NCI-H1436 treated with DMSO at 0.1 percent for 48 hours (cell line): ENCODE measurements at places on chromosomes 6 and 20.
A peak's percentile ranks its signal among the peaks of the same experiment; 100 is the strongest.

GRCh38 chr20:61389077-61389476 is 137.0 kb downstream of the CDH4 start:
- DNase-seq = no peak

GRCh38 chr20:38997622-38998021 is 35.5 kb downstream of the DHX35 start:
- no peak for DNase-seq

GRCh38 chr6:14717307-14717706 is 528.6 kb upstream of the JARID2 start:
- no peak for DNase-seq

DNA sequence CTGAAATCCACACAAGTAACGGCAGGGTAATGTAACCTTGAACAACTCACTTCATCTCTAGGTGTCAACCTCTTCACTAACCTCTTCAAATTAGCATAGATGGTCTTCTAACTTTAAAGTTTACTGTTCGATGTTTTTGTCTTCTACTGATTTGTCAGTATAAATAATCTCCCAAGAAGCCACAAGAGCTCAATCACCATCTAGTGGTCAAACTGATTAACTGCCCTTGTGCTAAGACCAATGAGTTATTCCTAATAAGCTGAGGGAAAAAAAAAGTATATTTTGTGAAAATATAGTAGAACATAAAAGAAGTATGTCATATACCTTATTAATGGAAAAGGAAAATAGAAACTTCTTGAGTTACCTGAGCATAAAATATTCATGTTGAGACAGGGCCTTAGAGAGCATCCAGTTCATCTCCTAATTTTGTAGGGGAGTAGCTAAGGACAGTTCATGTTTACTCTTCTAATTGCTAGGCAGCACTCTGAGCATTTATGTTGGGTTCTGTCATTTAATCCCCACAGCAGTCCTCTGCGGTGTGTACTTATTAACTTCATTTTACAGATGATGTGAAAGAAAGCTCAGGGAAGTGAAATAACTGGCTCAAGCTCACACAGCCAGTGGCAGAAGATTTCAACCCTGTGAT is 317.1 kb downstream of the ESR1 start:
- no peak for DNase-seq

DNA sequence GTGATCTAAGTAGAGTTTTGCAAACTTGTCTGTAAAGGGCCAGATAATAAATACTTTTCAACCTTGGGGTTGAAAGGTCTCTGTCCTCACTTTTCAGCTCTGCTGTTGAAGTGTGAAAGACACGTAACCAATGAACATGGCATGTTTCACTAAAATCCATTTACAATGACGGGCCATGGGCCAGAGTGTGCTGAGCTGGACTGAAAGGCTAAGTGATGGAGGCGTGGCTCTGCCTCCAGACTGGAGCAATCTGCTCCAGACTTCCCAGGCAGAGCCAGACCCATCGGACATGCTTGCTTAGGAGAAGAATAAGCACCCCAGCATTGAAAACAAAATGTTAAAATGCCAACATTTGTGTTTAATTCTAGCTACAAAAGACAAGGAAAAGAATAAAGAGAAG is 41.4 kb downstream of the SCAND1 start:
- DNase-seq = no peak

DNA sequence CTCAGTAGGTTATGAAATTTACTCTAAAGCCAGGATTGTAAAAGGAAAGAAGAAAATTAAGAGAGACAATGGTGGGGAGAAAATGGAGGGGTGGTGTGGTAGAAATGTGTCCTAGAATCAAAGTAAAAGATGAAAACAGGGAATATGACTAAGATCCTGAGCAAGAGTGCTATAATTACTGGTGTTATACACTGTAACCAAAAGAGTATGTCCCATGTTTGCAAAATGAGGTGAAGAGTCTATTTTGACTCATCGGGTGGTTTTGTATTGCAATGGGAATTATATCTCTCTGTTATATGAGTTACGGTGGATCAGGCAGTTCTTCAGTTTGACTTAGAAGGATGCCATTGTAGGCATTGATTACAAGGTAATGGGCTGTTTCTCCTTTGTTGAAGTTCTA is 8.5 kb downstream of the L3MBTL3 start:
- DNase-seq = no peak

DNA sequence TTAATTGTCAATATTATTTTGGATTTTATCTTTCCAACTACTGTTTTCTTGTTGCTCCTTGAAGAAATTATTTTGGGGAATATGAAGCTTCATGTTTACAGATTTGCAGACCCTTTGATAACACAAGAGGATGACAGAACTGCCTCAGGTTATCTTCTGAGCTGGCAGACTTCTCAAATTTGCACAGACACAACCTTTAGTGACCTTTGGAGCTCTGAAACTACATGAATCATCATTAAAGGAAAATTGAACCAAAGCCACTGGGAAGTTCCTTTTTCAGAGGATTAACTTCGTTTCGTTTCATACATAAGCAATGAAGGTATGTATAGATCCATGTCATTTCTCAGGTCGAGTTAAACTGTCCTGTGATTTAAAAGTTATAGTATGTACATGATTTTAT is 85.9 kb downstream of the FBXO5 start:
- no peak for DNase-seq

- DNase-seq = no peak
These were observed 121.3 kb downstream of the TOX2 start for GRCh38 chr20:44035924-44036323.

- no peak for DNase-seq
These were observed 13.7 kb upstream of the TBC1D22B start for GRCh38 chr6:37243816-37244370.

DNA sequence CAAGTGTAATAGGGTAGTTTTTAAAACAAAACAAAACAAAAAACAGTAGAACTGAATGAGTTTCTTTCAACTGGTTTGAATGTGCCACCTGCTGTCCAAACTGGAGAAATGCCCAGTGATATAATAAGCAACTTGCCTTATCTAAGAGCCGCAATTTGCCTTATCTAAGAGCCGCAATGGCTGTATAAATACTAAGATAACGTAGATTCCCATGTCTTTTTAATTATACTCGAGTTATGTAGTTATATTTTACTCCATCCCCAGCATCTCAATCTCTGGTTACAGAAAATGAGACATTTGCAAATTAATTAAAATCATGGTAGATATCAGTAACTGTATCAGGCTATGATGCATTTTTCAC is 67.2 kb downstream of the RPP40 start:
- DNase-seq = no peak

- DNase-seq = peak; percentile 5
These were observed 80.8 kb downstream of the RCAN2 start for GRCh38 chr6:46410334-46410953.

DNA sequence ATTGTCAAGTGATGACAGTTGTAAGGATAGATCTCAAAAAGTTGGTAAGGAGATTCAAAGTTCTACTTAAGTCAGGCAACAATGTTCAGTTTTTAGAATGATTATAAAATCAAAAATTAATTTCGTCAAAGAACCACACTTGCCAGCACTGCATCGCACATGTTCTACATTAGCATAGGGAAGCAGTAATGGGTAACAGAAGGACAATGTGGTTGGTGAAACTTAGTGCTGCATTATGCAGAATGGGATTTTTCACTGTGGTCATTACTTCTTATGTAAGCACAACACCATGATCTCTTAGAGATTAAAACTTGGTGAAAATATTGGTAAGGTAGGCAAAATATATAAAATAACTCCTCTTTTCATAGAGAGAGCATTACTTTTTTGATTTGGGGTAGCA is 173.7 kb upstream of the THEMIS start:
- no peak for DNase-seq

DNA sequence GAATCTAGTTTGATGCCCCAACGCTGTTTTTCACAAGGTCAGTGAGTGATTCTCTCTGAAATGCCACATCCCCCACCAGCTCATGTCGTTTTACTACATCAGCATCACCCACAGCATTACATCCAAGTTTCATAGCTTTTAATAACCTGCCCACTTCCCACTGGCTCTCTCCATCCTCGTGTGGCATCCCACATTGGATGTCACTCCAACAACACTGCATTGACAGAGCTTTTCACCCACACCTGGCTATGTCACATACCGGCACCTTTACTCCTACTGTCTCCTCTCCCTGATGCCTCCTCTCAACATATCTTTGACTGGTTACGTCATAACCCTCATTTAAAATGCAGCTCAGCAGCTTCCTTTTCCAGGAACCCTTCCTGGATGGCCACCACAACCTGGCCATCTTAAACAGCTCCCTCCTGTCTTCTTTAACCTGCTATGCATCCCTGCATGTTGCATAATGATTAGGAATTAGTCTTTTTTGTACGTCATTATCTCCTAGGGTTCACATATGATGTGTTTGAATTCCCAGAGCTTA is 5.0 kb upstream of the ADTRP start:
- no peak for DNase-seq
